ENCODE measurements at places on chromosomes 5 and 9.

DNA sequence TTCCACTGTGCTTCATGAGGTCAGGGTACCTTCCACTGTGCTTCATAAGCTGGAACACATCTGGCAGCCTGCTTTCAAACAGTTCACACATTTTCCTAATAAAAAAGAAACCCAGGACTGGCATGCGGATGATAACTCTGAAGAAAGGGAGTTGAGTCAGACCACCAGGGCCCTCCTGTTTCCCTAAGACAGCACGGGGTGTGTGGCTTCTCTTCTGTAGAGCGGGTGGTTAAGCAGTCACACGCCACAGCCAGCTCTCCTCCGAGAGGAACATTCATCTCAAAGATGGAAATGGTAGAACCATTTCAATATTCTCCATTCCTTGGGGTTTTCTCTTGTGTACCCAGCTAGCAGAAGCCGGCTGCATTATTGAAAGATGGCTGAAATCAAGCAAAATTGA, 128.1 kb upstream of the LMX1B start:
- no peak for DNase-seq

GRCh38 chr5:32276173-32276853, 36.4 kb downstream of the MTMR12 start:
- DNase-seq, result no peak

- peak; percentile 46 for DNase-seq
Measured at GRCh38 chr9:5186416-5187169, 1.2 kb upstream of the INSL6 start.

DNA sequence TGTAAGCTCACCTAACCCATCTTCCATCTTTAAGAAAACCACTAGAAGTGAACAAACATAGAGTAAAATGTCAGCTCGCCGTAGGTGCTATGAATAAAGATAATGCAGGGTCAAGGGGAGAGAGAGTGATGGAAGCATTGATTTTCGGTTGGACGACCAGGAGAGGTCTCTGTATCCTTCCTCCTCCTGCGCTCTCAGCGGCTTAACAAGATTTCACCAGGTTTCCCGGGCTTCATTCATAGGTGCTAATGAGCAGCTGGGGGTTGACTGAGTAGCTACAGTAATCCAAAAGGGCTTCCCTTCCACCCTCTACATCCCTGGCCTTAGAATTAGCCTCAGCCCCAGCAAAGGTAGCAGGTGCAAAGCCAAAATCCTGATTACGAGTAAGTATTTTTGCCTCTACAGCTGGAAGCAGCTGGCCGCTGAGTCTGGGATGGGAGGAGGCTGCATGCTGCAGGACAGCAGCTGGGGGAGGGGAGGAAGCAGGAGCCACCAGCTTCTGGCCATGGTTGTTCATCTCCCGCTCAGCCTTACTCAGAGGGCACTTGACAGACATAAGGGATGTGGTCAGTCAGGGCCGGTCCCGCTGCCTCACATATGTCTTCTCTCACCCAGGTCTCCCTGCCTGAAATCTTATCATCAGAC, 112.0 kb upstream of the IL12B start:
- DNase-seq, result no peak

GRCh38 chr9:100730086-100730485, 152.2 kb downstream of the CAVIN4 start:
- DNase-seq, result no peak

DNA sequence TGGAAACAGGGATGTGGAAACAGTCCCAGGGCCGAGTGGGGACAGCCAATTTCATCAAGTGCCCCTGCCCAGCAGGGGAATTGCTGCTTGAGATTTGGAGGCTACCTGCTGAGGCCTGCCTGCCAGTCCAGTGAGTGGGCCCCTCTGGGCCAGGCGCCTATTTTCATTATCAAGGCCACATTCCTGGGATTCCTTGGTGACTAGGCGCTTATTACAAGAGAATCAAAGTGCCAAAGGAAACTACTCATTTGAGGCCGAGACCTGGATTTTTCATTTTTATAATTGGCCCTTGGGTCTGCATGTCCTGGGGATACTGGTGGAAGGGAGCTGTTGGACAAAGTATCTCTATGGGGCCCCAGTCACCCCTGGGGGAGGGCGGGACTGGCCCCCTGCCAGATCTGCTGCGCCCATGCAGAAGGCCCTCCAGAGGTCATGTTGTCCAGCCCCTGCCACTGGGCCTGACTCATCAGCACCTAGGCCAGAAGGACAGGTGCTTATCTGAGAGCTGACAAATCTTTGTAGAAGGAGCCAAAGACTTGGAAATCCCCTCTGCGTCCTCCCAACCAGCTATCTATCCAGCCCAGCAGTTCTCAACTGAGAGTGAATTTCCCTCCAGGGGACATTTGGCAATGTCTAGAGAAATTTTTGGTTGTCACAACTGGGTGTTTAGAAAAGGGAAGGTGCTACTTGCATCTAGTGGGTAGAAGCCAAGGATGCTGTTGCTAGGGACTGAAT, 45.6 kb downstream of the FOXI1 start:
- DNase-seq, result no peak

GRCh38 chr9:114289571-114290481, 33.1 kb upstream of the ORM1 start:
- peak; percentile 88 for DNase-seq

- no peak for DNase-seq
Measured at GRCh38 chr5:139473565-139473964, 2.8 kb downstream of the SMIM33 start.

DNA sequence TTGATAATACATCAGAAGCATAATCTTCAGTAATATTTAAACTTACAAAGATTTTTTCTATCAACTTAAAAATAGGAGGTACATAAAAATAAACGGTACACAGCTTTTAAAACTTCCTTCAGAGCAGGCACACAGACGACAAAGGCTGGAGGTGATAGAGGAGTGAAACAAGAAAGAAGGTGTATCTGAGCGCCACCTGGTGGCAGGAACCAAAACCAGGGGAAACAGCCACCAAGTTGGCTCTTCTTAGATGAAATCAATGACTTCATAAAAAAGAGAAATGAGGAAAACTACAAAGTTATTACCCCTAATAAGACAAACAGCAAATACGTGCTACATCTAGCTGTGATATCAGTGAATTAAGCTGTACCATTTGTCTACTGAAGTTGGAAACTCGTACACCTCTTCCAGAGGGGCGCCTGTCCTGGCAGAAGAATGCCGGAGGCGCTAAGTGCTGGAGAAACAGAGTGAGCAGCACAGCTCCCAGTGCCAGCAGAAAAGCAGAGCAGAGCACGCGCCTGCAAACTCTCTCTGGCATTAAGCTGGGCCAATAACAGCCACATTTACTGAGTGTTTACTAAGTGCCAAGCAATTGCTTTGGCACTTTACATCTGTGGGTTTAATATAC, 85.9 kb downstream of the SETX start:
- DNase-seq, result peak; percentile 68

GRCh38 chr5:180341595-180341994, 11.5 kb downstream of the GFPT2 start:
- DNase-seq, result no peak

GRCh38 chr9:126499911-126500599, 113.7 kb upstream of the LMX1B start:
- DNase-seq, result peak; percentile 31

GRCh38 chr9:137461663-137462395, 2.7 kb upstream of the NSMF start:
- DNase-seq, result no peak

- DNase-seq, result no peak
Measured at GRCh38 chr5:8829323-8830029, 716.4 kb downstream of the SEMA5A start.

- DNase-seq, result no peak
Measured at GRCh38 chr5:115686051-115686737, 60.4 kb upstream of the TMED7 start.

GRCh38 chr9:37929441-37929895, 25.5 kb upstream of the SLC25A51 start:
- no peak for DNase-seq

DNA sequence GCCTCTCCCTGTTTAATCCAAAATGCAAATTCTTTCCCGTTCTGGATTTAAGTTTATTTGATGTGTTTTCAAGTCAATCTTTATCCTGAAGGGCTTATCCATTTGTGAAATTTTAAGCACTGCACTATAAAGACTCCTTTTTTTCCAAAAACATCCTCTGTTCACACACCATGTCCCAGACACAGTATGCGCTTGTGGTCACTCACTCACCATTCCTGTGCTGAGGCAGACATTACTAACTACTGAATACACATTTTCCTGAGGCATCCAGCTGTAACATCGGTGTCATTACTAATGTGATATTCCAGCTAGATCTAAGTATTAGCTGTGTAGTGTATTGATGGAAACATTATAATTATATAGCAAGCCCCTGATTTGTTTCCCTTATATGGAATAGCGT, 298.4 kb downstream of the KCTD16 start:
- no peak for DNase-seq

DNA sequence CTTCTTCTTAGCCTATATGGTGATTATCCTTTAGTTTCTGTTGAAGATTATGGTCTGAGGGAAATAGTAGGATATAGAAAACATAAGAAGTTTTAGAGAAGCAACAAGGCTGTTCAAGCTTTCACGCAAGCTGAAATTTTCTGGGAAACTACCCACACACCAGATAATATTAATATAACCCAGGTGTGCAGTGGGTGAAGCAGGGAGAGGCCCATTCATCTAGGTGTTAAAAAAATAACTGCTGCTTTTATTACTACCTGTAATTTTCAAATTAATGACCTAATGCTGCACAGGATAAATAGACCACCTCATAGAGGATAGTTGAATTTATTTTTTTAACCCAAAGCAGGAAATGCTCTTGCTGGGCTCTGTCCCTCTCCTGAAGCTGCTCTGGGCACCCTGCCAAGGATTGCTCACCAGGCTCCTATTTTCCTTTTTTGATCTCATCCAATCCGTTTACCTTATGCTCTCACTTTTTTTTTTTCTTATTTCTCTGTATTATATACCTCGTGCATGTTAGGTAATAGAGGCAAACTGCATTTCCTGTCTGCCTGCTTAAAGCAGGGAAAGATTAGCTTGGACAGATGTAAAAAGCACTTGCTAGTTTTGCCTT, 124.3 kb upstream of the SLC12A2 start:
- peak; percentile 70 for DNase-seq

- DNase-seq, result peak; percentile 53
Measured at GRCh38 chr9:91193658-91194391, 167.9 kb downstream of the AUH start.

DNA sequence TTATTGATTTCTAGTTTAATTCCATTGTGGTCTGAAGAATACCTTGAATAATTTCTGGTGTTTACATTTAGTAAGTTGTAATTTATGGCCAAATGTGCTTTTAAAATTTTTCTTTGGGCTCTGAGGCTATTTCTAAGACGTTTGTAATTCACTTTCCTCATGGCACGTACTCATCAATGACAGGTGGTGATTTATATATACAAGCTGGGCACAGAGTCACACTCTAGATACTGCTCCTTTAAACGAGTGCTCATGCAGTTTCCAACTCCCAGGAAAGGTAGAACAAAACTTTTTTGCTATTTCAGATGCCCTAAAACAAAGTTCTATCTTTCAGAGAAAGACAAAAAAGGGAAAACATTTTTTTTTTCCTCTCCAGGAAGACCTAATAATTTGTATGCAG, 146.9 kb downstream of the AUH start:
- DNase-seq, result no peak

DNA sequence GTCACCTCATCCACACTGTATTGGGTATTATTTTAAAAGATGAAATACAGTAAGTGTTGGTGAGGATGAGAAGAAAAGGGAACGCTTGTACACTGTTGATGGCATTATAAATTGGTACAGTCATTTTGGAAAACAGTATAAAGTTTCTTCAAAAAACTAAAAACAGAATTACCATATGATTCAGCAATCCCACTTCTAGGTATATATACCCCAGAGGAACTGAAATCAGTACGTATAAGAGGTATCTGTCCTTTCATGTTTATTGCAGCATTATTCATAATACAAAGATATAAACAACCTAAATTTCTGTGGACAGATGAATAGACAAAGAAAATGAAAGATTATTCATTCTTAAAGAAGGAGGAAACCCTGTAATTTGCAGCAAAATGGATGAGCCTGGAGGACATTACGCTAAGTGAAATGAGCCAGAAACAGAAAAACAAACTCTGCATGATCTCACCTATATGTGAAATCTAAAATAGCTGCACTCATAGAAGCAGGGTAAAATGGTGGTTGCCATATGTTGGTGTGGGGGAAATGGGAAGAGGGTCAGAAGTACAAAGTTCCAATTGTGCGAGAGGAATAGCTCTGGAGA, 191.6 kb downstream of the TRIM36 start:
- no peak for DNase-seq

DNA sequence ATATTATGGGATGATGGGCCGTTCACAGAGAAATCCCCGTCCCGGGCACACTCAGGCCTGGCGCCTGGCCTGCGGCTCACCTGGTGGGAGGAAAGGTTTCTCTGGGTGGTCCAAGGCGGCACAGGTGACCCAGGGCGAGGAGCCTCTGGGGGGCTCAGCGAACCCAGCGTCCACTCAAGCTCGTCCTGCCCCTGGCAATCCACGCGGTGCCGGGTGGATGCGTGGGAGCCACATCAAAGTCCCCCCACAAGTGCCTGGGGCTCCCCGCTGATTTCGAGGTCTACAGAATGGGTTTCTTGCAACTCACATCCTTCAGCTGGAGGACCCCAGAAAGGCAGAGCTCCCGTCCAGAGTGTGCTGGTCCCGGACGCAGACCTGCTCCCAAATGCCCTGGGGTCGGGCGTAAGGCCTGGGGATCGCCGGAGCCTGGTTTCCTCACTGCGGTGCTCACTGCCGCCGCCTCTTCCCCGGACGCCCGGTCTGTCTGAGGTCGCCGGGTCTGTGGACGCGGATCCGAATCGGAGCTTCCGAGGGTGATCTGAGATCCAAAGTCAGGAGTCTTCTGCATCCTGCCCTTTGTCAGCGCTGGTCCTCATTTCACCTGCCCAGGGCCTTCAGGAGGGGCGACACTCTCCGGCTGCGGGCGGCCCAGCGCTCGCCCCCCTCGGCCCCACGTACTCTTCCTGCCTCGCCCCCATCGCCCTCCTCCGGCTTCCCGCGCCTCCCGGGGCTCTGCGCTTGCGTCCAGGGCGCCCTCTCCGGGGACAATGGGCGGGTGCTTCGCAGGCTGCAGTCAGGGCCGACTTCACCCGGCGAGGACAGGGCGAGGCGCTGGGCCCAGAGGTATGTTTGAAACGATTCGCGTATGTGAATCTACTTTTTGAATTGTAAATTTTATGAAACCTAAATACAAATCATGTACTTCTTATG, 20.0 kb upstream of the RUFY1 start:
- DNase-seq, result no peak

DNA sequence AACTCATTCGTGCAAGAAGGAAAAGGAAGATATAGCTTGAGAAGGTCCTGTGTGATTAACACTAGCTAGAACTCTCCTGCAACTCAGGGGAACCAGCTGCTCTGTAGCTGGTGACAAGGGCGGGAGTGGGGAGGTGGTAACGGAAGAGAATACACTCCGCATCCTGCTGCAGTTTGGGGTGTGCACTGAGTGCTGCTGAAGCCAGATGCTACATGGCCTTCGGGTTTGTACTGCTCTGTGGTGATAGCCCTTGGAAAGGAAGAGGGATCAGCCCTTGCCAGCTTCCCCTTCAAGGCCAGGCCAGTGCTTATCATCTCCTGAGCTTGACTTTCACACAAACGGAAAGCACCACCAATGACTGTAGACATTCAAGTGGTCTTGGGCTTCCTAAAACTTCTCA, 34.3 kb downstream of the FRMD3 start:
- no peak for DNase-seq

GRCh38 chr5:33282157-33282556, 158.6 kb upstream of the TARS1 start:
- no peak for DNase-seq

- DNase-seq, result no peak
Measured at GRCh38 chr9:112771359-112772214, 21.0 kb downstream of the SNX30 start.
